Right atrium auricular region (tissue), 2 donors: ENCODE measurements at places on chromosomes 3 and 15. TPM values are rescaled to one million over a fixed set of nuclear protein-coding genes. Genes with fewer than 3 reads are reported as not detected.

MASP1 gene
- 26.2 TPM for total RNA-seq

MKRN2OS gene
- total RNA-seq, result not detected

GOLIM4 gene
- total RNA-seq, result 63.7 TPM

FRMD4B gene
- total RNA-seq, result 37.8 TPM

ALDH1L1 gene
- total RNA-seq, result 24.0 TPM

EPHB1 gene
- 1.9 TPM for total RNA-seq

KNG1 gene
- total RNA-seq, result 0.59 TPM

IMPG2 gene
- total RNA-seq, result 0.43 TPM

PTH1R gene
- total RNA-seq, result 10.1 TPM

CLDN1 gene
- 12.7 TPM for total RNA-seq

IGDCC3 gene
- not detected for total RNA-seq

MAGI1 gene
- total RNA-seq, result 28.5 TPM

FAM107A gene
- 80.7 TPM for total RNA-seq

GRCh38 chr15:77144492-77145070 is 73.7 kb upstream of the TSPAN3 start:
- DNase-seq, result no peak

DNA sequence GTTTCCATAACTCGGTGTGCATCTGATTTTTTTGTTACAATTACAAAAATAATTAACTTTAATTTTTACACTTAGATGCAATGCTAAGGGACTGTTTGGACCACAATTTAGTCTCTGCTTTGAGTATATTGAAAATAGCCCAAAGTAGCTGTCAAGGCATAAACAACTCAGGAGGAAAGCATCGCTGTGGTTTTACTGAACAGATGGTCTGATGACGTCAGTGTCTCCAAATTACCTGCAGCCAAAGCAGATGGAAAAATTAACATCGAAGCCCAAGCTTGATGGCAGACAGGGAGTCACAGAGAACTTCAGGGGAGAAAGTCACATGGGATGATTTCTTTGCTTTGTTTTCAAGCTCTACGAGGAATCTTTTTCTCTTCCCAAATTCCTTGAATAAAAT is 83.1 kb upstream of the PLCL2 start:
- DNase-seq, result no peak

- no peak for DNase-seq
These were observed 2.1 kb upstream of the RFT1 start for GRCh38 chr3:53132347-53132746.

GRCh38 chr3:42042747-42043098 is 48.4 kb upstream of the TRAK1 start:
- DNase-seq, result no peak

- no peak for DNase-seq
These were observed 49.9 kb upstream of the PHLDB2 start for GRCh38 chr3:111809186-111809585.

GRCh38 chr3:157695586-157695985 is 192.4 kb upstream of the VEPH1 start:
- no peak for DNase-seq

GRCh38 chr3:72345237-72345878 is 502.9 kb downstream of the SHQ1 start:
- no peak for DNase-seq

- no peak for DNase-seq
These were observed 198.9 kb downstream of the KCNMB2 start for GRCh38 chr3:178735032-178735674.

GRCh38 chr3:9976721-9977709 is 9.6 kb downstream of the EMC3 start:
- DNase-seq, result peak; percentile 91

DNA sequence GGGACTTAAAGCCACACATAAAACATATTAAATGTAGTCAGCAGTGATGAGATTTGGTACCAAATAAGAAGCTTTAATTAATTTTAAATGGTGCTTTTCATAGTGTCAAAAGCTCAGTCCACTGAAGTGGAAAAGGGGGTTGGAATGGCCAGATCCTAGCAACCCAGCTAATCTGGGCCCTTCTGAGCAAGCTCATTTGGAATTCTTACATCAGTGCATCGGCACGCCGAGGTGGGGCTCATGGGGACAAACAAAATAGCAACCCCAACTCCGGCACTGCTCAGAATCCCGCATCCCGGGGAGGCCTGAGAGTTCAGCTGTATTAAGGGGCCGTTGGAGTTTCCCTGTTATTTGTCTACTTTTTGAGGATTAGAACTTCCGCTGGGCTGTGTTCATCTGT is 526.4 kb downstream of the SOX2 start:
- no peak for DNase-seq

- DNase-seq, result no peak
These were observed 527.1 kb upstream of the GOLIM4 start for GRCh38 chr3:168622795-168623194.

- no peak for DNase-seq
These were observed 245.0 kb downstream of the NTRK3 start for GRCh38 chr15:88011533-88011932.

DNA sequence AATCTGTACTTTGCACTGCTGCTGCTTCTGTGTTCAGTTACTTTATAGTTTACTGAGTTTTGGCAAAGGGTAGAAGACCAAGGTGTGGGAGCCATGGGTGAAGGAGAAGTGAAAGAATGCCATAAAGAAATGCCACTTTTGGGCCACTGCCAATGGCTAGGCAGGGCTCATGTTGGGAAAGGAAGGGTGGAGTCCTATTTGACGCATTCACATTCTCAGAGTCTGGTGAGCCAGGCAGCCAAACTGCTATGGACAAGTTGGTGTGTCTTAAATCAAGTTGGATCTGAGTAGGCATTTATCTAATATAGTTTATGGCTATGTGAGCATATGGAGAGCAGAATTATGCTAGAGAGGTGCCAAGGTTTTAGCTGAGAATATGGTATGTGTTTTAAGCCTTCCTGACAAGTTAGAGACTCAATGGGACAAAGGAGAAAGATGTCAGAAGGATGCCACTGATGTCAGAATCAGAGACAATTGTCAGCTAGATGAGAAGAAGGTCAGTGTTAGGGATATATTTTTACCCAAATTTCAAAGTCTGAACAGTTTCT is 296.1 kb downstream of the AGBL1 start:
- no peak for DNase-seq

GRCh38 chr3:128281461-128282367 is 128.4 kb downstream of the EEFSEC start:
- DNase-seq, result no peak

DNA sequence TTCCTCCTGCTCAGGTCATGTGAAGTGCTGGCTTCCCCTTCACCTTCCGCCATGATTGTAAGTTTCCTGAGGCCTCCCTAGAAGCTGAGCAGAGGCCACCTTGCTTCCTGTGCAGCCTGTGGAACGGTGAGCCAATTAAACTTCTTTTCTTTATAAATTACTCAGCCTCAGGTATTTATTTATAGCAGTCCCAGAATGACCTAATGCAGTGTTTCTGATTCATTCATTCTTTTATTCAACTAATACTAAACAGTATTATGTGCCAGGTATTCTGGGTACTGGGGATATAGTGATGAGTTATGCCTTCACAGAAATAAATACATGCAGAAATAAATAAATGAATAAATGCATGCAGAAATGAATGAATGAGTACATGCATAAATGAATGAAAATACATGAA is 41.9 kb downstream of the EDEM1 start:
- no peak for DNase-seq

- peak; percentile 71 for DNase-seq
These were observed 107.8 kb downstream of the SNRK start for GRCh38 chr3:43394041-43394554.

DNA sequence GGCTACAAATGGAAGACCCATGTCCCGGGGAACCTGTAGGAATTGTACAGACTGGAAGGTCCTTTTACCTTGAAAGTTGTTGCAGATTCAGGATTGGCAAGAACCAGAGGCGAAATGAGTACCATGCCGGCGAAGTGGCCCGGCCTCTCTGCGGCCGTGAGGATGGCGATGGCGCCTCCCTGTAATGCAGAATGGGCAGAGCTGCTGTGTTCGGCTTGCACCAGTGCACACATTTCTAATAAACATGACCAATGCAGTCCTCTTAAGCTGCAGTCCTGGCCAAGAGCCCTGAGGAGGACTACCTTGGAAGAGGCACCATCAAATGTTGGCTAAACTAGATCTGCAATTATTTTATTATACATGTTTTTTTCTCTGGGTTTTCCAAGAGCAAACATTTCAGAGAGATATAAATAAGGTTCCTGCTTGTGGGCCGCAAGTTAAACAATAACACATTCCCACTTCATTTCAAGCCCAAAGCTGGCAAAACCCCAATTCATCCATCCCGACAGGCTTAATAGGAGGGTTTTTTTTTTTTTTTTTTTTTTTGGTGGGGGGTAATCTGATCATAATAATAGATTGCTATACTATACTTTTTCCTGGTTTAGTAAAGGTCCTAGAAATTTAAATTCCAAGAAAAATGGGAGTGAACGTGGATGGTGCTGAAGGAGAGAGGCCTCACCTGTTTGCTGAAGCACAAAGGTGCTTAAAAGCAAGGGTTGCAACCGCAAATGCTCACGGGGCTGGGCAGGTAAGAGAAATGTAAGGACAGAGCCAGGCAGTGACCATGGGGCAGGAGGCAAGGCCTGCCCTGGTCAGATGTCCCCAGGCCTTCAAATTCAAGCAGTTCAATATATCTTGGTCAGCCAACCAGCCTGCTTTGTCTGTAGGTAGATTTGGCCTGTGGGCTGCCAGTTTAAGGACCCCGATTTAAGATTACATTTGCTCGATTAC is 48.5 kb downstream of the ABTB1 start:
- no peak for DNase-seq

DNA sequence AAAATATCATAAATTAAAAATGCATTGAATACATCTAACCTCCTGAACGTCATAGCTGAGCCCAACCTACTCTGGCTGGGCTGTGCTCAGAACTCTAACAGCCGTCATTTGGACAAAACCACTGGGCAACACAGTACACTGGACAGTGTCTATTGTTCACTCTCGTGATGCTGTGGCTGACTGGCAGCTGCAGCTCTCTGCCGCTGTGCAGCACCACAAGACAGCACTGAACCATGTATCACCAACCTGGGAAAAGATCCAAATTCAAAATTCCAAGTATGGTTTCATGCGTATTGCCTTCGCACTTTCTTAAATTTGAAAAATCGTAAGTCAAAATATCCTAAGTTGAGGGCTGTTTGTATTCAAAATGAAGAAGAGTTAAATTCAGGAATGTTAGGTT is 145.1 kb upstream of the CNTN4 start:
- no peak for DNase-seq

- DNase-seq, result no peak
These were observed 1.4 kb downstream of the AHSG start for GRCh38 chr3:186614266-186614596.

GRCh38 chr3:143271136-143271535 is 151.6 kb downstream of the CHST2 start:
- DNase-seq, result no peak

GRCh38 chr3:183591881-183592521 is 36.5 kb upstream of the KLHL6 start:
- DNase-seq, result no peak
